ENCODE measurements at places on chromosomes 7 and 10. TPM values are rescaled to one million over a fixed set of nuclear protein-coding genes. Genes with fewer than 3 reads are reported as not detected.

DNA sequence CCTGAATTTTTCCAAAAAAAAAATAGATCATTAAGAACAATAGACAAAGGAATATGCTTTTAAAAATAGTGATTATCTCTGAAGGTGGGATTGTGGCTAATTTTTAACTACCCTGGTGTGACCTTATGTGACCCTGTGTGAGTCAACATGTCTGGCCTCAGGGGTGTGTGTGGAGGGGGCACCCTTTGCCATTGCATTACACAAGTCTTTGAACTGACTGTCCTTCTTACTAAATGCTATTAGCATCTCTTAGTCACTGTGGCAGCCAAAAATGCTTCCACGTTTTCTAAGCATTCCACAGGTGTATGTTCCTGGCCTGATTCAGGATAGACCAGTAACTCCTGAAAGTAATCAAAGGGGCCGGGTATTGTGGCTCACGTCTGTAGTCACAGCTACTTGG lies 175.4 kb downstream of the MGMT start:
- peak; percentile 18 for DNase-seq

C10orf95 gene
- total RNA-seq: 0.57 TPM

DNA sequence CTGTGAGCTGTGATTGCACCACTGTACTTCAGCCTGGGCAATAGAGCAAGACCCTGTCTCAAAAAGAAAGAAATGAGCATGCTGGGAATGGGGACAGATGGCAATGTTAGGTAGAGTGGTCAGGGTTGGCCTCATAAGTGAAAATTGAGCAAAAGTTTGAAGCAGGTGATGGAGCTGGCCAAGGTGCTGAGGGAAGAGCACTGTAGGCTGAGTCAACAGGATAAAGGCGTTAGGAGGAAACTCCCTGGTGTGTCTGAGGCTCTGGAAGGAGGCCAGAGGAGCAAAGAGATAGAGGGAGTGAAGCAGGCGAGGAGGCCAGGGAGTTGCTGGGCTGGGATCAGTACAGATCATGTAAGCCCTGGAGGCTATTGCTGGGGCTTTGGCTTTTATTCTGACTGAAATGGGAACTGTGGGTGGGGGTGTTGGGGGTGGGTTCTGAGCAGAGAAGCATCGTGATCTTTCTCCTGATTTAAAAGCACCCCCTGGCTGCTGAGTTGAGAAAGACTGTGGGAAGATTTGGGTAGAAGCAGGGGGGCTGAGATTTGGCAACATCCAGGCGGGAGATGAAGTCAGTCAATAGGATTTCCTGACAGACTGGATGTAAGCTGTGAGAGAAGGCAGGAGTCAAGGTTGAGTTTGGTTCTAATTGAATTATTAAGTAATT lies 52.5 kb upstream of the VKORC1L1 start:
- no peak for DNase-seq

- no peak for DNase-seq
Observed at GRCh38 chr10:85601526-85601925, 765.1 kb downstream of the GRID1 start.

LIPF gene
- not detected for total RNA-seq

DNA sequence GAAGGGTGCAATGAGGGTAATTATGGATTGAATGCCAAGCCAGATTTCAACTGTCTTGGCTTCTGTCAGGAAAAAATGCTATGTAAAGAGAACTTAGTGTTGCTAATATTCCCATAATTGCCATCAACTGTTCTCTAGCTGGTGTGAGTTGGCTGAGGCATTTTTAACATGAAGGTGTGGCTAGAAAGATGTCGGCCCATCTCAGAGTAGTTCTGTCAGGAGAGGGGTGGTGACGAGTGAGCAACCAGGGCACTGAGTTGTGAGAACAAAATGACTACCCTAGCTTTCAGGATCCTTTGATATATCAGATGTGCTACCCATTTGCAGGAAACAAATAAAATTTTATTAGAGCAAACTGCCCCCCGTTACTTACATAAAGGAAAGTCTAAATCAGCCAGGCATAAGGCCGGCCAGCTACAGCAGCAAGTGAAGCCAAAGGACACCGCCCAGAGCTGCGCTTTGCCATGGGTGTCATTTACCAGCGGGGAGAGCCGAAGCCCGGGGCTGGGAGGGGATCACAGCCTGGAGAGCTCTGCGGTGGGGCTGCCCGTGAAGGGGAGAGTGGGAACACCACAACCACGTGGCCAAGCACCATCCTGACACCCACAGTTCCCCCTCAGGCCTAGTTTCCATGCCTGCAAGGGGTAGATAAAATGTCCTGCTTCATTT lies 141.4 kb downstream of the ICA1 start:
- DNase-seq: no peak

DNA sequence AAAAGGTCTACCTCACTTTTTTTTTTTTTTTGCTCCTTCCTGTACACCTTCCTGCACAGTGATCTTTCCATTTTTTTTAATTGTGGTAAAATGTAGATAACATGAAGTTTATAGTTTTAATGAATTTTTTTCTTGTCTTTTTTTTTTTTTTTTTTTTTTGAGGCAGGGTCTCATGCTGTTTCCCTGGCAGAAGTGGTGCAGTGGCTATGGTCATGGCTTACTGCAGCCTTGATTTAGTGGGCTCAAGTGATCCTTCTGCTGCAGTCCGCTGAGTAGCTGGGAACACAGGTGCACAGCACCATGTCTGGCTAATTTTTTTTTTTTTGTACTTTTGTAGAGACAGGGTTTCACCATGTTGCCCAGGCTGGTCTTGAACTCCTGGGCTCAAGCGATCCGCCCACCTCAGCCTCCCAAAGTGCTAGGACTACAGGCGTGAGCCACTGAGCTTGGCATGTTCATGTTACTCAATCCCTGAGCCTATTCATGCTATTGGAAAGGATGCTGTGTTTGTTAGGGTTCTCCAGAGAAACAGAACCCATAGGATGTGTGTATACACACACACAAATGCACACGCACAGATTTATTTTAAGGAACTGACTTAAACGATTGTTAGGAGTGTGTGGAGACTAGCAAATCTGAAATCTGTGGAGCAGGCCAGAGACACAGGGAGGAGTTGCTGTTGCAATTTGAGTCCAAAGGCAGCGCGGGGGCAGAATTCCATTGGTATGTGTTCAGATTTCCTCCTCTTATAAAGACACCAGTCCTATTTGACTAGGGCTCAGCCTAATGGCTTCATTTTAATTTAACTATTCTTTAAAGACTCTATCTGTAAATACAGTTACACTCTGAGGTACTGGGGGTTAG lies 29.1 kb downstream of the GALNT11 start:
- no peak for DNase-seq

GATA3 gene
- total RNA-seq: 8.2 TPM

DNA sequence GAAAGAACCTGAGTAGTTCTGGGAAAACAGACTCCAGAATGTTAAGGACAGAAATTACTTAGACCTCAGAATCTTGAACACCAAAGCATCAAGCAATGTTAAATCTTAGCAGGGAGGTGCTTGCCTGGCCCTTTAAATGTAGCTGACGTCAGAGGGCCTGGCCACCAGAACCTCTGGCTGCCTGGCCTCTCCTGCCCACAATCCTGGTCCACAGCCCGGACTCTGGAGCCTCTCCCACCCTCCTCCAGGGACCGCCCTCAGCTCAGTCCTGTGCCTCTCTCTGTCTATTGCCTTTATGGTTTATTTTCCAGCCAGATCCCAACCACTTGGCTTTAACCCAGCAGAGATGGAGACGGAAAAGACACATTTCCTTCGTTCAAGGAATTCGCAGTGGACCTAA lies 42.2 kb upstream of the EGR2 start:
- DNase-seq: no peak

GRCh38 chr10:35470925-35471315 lies 134.2 kb upstream of the GJD4 start:
- no peak for DNase-seq

GRCh38 chr10:70174058-70174741 lies 3.9 kb upstream of the SAR1A start:
- no peak for DNase-seq

DNA sequence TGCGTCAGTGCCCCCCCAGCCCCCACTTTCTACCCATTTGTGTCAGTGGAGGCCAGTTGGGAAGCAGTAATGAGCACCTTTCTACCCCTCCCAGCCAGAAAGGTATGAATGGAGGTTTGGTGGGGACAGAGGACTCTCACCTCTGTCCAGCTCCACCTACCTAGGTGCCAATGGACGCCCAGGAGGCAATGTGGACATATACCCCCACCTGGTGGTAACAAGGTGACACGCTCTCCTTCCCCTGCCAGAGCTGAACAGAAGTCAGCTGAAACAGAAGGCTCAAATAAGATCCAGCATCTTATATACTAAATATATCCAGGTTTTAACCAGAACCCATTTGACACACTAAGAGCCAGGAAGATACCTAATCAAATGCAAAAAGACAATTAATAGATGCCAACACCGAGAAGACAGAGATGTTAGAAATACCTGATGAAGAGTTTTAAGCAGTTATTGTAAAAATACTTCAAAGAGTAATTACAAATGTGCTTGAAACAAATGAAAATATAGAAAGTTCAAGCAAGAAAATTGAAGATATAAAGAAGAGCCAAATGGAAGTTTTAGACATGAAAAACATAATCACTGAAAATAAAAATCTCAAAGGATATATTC lies 18.4 kb upstream of the SORCS3 start:
- peak; percentile 39 for DNase-seq

RET gene
- total RNA-seq: not detected

- DNase-seq: peak; percentile 14
Observed at GRCh38 chr7:93558705-93559614, 15.6 kb downstream of the CALCR start.

HMX2 gene
- not detected for total RNA-seq

KCNH2 gene
- 0.66 TPM for total RNA-seq

ARHGEF35 gene
- 13.7 TPM for total RNA-seq

IL6 gene
- 20.7 TPM for total RNA-seq

DNA sequence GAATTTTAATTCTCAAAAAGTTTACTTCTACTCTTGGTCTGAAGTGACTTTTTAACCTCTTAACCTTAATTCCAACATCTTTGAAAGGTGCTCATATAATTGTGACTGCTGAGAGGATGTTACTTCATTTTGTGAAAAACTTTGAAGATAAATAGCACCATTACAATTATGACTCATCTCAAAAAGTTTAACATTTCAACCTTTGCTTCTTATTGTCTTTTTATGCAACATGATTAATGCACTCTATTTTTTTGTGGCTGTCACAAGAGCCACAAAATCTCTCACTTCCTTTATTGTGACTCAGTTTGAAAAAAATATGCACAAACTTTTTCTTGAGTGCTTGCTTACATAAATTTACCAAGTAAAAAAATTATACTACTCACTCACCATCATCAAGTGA lies 383.1 kb downstream of the LRRTM3 start:
- no peak for DNase-seq

DNA sequence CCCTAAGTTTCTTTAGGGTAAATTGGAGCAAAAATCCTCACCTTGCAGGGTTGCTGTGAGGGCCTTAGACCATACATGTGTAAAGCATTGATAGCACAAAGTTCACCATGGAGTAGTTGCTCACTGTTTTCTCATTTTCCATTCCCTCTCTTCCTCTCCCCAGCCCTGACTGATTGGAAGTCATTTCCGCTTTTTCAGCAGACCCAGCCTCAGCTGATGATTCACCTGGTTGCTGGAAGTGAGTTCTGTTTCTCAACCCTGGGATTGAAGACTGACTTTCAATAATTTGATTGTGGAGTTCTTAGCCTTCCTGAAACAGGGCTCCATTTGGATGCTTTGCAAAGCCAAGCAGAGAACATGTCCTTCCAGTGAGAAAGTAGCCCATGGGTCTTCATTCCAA lies 107.0 kb downstream of the PLXNA4 start:
- DNase-seq: no peak

DNA sequence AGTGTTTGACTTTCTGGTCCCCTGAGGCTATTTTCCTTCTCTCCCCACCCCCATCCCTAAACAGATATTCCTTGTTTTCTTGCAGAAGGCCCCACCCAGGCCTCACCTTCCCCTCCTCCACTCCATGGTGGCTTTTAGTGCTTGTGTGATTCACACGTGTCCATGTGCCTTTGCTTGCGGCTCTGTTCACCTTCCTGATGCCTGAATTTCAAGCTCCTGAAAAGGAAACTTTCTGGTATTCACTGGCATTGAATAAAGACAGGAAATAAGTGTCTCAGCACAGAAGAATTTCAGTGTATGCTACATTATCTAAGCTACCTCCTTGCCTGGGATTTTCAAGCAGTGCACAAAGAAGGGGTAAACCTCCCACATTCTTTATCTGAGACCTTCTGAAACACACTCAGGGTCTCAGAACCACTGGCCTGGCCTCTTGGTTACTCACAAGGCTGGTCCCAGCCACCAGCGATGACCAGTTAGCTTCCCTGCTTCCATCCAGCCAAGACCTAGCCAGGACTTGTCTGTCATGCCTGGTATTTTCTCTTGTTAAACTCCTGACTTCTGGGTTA lies 17.2 kb upstream of the UBE2H start:
- peak; percentile 91 for DNase-seq

WEE2 gene
- total RNA-seq: not detected

- no peak for DNase-seq
Observed at GRCh38 chr10:36423821-36424248, 701.6 kb upstream of the ANKRD30A start.

HELLS gene
- 53.5 TPM for total RNA-seq

GRCh38 chr10:123392182-123392963 lies 238.2 kb downstream of the BUB3 start:
- DNase-seq: no peak

DNA sequence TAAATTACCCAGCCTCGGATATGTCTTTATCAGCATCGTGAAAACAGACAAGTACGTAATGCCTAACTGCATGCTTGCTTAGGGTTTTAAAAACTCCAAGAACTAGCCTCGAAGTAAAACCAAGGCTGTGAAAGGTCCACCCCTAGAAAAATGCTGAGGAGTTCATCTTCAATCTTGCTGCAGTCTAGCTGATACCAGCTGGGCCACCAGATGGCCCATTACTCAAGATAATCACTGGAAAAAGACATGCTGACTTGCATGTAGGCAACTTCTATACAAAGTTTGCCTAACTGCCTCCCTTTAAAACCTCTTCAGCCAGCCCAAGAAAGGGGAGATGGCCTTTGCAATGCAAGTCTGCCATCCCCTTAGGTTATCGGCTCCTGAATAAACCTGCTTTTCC lies 614.1 kb downstream of the GALNT17 start:
- no peak for DNase-seq

DNA sequence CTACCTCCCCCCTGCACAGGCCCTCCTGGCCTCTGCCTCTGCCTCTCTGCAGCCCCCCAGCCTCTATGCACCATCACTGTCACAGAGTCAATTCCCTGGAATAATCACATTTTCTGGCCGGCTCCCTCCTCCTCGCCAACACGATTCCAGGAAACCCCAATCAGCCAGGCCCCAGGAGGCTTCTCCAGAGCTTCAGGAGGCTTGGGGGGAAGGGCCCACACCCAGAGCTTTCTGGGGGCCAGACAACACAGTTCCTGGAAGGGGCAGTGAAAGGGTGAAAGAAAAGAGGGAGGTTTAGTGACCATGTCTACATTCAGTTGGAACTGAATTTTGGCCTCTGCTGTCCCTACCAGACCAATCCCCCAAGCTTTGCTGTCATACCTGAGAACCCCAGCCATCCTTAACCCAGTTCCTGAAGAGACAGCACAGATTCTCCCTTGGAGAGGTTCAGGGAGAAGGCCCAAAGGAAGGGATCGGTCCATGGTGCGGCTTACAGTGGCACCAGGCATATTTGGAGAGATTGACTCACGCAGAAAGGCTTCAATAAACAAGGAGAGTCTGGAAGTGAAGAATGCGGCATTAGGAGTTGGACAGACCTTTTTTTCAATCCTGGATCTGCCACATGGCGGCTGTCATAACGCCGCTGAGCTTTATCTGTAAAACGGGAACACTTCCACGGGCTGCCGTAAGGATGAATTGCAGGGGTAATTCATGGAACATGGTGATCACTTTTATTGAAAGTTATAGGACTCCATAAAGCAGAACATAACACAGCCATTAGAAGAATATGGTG lies 89.0 kb downstream of the NEURL1 start:
- no peak for DNase-seq
